ENCODE measurements at places on chromosomes 12 and 14. TPM values are rescaled to one million over a fixed set of nuclear protein-coding genes. Genes with fewer than 3 reads are reported as not detected.

DNA sequence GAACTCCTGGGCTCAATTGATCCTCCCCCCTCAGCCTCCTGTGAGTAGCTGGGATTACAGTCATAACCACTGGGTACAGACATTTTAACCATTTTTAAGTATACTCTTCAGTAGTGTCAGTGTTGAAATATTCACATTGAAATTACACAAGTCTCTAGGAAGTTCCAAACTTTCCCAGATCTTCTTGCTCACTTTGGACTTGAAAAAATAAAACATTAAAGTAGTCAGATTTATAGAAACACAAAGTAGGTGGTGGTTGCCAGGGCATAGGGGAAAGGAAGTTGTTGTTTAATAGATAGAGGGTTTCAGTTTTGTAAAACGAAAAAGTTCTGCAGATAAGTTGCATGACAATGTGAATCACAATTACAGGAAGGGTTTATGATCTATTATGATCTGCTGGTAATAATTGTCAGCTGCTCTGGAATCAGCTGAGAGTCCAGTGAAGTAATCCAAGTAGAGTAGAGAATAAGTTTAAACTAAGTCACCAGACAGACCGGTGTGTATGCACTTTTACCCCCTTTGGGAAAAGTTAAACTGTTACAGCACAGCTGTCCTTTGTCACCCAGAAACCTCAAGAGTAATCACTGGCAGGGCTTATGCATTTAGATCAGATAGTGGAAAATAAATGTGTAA is 27.4 kb downstream of the PCNX1 start:
- DNase-seq: no peak

- DNase-seq: peak; percentile 28
These were observed 1.7 kb downstream of the CDKN1B start for GRCh38 chr12:12718853-12719252.

DNA sequence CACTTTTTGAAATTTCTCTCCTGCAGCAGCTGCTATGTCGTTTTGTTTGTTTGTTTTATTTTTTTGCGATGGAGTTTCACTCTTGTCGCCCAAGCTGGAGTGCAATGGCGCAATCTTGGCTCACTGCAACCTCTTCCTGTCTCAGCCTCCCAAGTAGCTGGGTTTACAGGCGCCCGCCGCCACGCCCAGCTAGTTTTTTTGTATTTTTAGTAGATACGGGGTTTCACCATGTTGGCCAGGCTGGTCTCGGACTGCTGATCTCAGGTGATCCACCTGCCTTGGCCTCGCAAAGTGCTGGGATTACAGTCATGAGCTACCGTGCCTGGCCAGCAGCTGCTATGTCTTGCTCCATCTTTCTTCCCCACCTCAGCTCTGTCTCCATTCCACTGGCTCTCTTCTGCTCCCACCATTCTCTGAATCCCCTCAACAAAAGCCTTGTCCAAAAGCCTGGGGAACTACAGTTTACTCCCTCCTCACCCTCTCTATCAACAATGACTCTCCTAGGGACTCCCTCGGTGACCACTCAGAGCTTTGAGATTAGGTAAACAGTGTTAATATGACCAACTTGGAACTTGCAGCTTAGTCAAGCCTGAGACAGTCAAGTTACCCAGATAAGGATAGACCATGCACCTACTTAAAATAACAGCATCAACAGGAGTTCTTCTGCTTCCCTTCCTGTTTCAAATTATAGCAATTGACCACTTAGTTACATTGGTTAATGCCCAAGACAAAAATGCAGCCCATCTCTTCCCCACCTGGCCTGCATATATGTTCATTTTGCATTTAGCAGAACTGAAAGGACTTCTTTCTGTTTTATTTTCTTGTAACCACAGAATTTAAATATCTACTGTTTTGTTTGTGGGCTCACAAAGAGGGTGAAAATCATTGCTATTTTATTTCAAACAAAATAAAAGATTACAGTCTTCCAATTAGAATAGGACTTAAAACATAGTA is 189.0 kb upstream of the AMIGO2 start:
- no peak for DNase-seq

DNA sequence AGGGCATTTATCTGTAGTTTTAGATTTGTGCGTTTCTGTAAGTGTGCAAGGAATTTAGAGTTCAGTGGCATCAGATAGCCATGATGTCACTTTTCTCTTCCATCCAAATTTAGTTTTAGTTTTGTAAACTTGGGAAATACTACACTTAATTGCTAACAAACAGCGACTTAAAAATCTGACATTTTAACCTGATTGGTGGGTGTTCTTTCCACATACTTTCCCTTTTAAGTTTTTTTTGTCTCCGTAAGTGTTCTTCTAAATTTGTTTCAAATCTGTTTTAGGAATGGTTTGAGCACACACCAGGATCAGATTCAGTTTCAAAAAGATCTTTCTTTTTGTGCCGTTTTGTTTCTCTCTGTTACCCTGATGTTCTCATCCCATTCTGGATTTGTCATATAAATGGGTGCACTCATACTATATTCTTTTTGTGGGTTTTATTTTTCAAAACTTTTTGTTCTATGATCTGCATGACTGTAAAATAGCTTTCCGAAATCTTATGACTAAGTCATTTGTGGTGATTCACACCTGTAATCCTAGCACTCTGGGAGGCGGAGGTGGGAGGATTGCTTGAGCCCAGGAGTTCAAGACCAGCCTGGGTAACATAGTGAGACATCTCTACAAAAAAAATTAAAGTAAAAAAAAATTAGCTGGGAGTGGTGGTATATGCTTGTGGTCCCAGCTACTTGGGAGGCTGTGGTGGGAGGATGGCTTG is 58.9 kb downstream of the FBXO34 start:
- peak; percentile 16 for DNase-seq

DNA sequence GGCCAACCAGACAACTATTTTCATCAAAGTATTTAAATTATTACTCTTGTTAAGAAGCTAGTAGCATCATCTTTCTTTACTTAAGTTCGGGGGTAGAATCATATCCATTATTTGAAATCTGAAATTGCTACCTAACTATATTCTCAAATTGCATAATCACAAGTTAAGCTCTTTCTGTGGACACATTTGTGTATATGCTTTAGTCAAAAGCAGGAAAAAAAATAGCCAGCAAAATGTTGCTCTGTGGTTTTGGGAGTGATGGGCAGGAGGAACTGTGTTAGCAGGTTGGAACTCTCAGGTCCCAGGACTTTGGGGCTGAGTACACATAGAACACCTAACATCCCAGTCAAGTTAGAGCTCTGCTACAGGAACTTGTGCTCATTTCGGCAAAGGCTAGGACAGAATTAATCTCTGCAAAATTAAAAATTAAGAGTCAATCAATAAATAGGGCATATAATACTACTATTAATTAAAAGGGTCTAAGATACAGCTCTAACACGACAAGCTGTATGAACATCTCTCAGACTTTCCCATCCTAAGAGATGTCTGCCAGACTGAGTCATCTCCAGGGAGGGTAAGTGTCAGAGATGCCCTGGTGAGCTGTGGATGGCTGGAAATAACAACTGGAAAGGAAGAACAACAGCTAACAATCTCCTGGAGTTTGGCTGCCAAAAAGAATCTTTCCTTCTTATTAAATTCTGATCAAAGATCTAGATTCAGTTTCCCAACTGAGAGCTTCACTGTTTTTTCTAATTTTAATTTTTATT is 203.5 kb upstream of the GZMB start:
- DNase-seq: no peak

DNA sequence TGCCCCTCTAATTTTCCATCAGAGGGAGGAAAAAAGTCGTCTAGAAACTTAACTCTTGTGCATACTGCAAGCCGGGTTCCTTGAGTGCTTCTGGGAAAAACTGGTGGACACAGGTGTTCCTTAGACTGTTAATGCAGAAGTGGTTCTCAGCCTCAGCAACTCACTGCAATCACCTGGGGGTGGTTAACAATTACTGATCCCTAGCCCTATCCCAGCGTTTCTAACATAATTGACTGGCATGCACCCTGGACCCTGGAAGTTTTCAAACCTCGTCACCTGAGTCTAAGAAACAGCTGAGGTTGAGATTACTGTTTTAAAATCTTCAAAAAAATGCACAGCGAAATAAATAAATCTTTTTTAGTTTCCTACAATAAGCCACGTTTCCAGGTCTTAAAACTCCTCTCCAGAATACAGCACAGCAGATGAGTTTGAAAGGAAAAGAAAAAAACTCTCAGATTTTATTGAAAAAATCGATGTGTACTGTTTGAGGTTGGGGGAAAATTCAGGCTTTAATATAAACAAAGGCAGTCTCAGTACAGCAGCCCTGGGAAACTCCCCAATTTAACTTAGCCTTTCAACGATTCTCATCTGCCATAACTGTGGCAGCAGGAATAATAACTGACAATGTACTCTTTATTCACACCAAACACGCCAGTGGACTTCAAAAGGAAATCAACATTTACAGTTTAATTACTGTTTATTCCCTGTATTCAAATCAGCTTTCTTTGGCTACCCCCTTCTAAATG is 45.4 kb downstream of the PHLDA1 start:
- DNase-seq: no peak

DNA sequence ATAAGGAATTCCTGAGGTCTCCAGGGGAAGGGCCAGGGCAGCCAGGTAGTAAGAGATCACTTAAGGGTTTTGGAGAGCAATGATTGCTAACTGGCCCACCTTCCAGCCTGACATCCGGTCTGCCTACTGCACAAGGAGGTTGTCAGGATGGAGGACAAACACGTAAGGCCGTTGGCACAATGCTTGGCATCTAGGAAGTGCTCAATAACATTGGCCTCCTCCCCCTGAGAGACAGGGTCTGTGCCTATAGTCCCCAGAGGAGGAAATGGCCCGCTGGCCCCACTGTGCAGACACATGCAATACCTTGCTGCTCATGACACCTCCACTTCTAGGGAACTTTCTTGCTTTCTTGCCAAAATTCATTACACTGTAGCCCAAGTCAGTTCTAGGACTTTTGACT is 73.2 kb downstream of the NTF3 start:
- DNase-seq: no peak

DNA sequence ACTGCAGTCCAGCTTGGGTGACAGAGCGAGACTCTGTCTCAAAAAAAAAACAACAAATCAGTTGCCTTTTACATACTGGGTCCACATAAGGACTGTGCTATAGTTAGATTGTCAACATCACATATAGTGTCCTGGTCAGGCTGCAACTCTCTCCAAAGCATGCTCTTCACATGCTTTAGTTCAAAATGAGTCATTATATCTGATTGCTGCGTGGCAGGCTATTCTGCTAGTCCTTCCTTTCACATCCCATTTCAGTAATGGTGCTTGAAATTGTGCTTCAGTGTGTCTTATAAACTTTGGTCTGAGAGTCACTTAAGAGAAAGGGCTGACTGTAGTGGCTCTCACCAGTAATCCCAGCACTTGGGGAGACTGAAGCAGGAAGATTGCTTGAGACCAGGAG is 6.9 kb downstream of the LETMD1 start:
- no peak for DNase-seq

GRCh38 chr12:92929983-92930382 is 888 bp upstream of the EEA1 start:
- DNase-seq: no peak

DNA sequence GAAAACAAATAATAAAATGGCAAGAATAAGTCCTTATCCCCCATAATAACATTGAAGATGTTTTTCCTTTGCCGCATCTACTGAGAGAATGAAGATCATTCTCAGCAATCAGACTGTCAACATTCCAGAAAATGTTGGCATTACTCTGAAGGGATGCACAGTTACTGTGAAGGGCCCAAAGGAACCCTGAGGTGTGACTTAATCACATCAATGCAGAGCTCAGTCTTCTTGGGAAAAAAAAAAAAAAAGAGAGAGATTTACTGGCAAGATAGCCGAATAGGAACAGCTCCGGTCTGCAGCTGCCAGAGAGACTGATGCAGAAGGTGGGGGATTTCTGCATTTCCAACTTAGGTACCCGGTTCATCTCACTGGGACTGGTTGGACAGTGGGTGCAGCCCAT is 41.3 kb upstream of the OR6J1 start:
- no peak for DNase-seq

DNA sequence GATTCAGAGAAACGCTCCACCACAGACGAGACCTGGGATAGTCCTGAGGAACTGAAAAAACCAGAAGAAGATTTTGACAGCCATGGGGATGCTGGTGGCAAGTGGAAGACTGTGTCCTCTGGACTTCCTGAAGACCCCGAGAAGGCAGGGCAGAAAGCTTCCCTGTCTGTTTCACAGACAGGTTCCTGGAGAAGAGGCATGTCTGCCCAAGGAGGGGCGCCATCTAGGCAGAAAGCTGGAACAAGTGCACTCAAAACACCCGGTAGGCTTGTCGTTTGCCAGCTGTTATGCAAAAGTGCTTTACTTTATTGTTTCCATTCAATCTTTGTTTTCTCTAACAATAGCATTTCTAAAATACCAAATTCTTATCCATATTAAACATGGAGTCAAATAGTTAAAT is 287.3 kb downstream of the NAV3 start:
- no peak for DNase-seq

GRCh38 chr14:72876005-72876709 is 17.7 kb downstream of the DPF3 start:
- DNase-seq: no peak

GRCh38 chr12:58211211-58211610 is 269.8 kb downstream of the ATP23 start:
- no peak for DNase-seq

GRCh38 chr12:88310069-88310468 is 168.0 kb downstream of the TMTC3 start:
- no peak for DNase-seq

- no peak for DNase-seq
These were observed 46.2 kb downstream of the TESC start for GRCh38 chr12:117053050-117053400.

GRCh38 chr12:92432724-92433441 is 269.9 kb upstream of the PLEKHG7 start:
- DNase-seq: no peak

DNA sequence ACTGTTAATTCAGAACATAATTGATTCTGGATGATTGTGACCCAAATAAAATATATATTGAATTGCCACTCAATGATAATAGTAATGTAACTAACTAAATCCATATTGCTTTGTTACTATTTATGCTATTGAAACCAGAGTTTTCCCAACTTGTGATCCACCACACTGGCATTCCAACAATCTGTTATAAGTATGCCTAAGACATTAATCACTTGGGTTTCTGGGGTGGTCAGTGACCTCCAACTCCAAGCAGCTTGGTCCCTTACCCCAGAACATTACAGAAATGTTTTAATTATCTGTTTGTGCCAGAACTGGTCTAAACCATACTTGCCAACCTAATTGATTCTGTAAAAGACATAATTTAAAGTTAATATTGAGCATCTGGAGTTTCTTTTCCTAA is 14.6 kb downstream of the CAPS2 start:
- DNase-seq: no peak

GRCh38 chr12:105466231-105466900 is 135.9 kb downstream of the C12orf75 start:
- DNase-seq: no peak

- no peak for DNase-seq
These were observed 2.7 kb upstream of the MYF5 start for GRCh38 chr12:80714055-80714454.

GRCh38 chr12:52990206-52990605 is 16.1 kb upstream of the EIF4B start:
- no peak for DNase-seq

Gene KRT77
- total RNA-seq: not detected

Gene TMEM119
- total RNA-seq: 0.12 TPM

Gene C12orf54
- total RNA-seq: not detected

Gene ATXN7L3B
- 20.0 TPM for total RNA-seq

Gene TMEM63C
- 0.89 TPM for total RNA-seq

Gene LMNTD1
- not detected for total RNA-seq

Gene BEST3
- total RNA-seq: not detected

Gene MYF5
- not detected for total RNA-seq

Gene FAR2
- total RNA-seq: 7.0 TPM

Gene RD3L
- not detected for total RNA-seq
